ENCODE measurements at places on chromosomes 4 and X.

GRCh38 chrX:11419102-11419501 lies 125.9 kb downstream of the AMELX start:
- DNase-seq, result no peak

GRCh38 chr4:158133551-158133950 lies 39.3 kb downstream of the GASK1B start:
- DNase-seq, result no peak

GRCh38 chr4:82043809-82044137 lies 330.0 kb downstream of the HNRNPD start:
- no peak for DNase-seq

GRCh38 chrX:12949927-12950656 lies 24.8 kb upstream of the TMSB4X start:
- DNase-seq, result peak; percentile 94

- DNase-seq, result peak; percentile 18
Observed at GRCh38 chr4:103204111-103204510, 6.0 kb upstream of the CENPE start.
